CD14-positive monocyte (primary cell): ENCODE measurements at places on chromosomes 7 and 10.

- DNase-seq = no peak
Observed at GRCh38 chr7:114084472-114085312, 165.9 kb upstream of the PPP1R3A start.

- no peak for DNase-seq
Observed at GRCh38 chr10:5376450-5376849, 11.7 kb downstream of the UCN3 start.

- DNase-seq = no peak
Observed at GRCh38 chr10:100204370-100204769, 18.5 kb upstream of the ERLIN1 start.

DNA sequence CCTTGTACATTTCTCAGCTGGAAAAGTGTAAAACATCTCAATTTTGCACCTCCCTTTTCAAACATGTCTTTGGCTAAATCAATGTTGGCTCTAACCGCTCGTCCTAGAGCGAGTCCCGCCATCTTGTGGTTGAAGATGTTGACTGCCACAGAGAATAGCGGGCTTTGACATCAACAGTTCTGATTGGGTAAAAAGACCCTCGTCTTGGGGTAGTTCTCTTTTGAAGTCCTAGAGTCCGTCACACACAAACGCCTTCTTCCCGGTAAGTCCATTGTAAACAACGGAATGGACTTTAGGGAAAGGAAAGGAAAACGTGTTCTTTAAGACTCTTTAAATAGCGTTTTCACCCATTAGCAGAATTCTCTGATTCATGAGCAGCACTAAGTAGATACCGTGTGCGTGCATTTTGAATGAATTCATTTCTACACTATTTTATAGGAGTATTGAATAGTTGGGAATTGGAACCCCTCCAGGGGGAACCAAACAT lies 452 bp upstream of the RPP30 start:
- DNase-seq = no peak

- no peak for DNase-seq
Observed at GRCh38 chr7:142112086-142112485, 568 bp downstream of the MGAM2 start.

GRCh38 chr7:152856351-152856750 lies 96.8 kb downstream of the ACTR3B start:
- DNase-seq = no peak

GRCh38 chr7:115267503-115267902 lies 345.6 kb downstream of the MDFIC start:
- no peak for DNase-seq

- peak; percentile 64 for DNase-seq
Observed at GRCh38 chr7:76372984-76373833, 14.4 kb upstream of the YWHAG start.

- no peak for DNase-seq
Observed at GRCh38 chr10:470339-471003, 219.0 kb downstream of the DIP2C start.

- DNase-seq = no peak
Observed at GRCh38 chr10:111830359-111830758, 353.2 kb downstream of the GPAM start.

DNA sequence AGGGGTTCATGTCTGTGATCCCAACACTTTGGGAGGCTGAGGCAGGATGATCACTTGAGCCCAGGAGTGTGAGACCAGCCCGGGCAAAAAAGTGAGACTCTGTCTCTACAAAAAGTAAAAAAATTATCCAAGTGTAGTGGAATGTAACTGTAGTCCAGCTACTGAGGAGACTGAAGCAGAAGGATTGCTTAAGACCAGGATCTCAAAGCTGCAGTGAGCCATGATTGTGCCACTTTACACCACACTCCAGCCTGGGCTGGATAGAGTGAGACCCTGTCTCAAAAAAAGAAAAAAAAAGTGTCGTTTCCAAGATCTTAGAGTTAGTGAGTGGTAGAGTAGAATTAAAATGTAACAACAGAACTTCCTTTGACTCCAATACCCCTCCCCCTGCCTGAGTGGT lies 589.4 kb upstream of the MBL2 start:
- DNase-seq = no peak
